ENCODE measurements at places on chromosomes 2 and 18.
A peak's percentile ranks its signal among the peaks of the same experiment; 100 is the strongest.

- no peak for DNase-seq
These were observed 140.7 kb downstream of the RND3 start for GRCh38 chr2:150346806-150347205.

- no peak for DNase-seq
These were observed 14.1 kb downstream of the MC4R start for GRCh38 chr18:60358516-60358915.

DNA sequence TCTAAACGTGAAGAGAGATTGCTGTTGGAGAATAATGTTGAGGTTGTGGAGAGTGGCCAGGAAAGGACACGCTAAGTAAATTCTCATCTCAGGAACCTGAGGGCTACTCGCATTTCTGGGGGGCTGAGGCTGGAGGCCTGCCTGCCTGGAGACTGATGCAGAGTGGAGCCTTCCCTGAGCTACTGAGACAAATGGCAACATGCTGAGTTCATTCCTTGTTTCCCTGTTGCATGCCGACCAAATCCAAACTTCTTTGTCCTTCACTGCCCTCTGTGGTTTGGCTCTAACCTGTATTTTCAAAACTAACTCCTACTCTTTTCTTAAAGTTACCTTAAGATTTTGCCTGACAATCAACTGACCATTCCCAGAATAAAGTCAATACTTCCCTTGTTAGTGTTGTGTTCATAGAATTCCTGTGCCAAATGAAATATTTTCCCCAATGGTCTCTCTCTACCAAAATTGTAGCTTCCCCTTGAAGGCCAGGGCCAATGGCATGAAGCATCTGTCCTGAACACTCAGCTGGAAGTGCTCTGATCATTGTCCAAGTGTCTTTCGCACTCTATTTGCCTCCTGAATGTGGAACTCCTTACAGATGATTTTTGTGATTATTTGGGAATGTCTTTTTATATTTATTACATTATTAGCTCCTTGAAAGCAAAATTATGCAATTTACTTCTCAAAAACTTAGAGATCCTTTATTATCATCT, 1085.6 kb downstream of the SOCS6 start:
- DNase-seq = no peak

DNA sequence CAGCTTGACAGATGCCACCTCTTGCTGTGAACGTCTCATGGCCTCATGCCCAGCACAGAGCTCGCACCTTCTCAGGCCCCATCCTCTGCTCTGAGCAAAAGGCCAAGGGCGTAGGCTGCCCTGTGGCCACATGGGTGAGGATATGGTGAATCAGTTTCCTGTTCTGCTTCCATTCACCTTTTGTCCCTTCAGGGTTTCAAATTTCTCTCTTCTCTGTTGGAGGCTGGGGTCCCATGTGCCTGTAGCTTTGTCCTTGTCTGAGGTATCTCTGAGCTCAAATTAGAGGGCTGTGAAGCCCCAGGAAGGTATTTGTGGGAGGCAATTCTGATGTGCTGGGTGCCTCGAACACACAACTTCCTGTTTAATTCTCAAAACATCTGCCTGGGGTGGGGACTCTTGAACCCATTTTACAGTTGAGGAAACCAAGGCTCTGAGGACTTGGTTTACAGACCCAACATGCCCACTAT, 29.0 kb downstream of the ZAP70 start:
- DNase-seq = no peak

GRCh38 chr18:29153091-29153490, 976.2 kb upstream of the CDH2 start:
- DNase-seq = peak; percentile 4

DNA sequence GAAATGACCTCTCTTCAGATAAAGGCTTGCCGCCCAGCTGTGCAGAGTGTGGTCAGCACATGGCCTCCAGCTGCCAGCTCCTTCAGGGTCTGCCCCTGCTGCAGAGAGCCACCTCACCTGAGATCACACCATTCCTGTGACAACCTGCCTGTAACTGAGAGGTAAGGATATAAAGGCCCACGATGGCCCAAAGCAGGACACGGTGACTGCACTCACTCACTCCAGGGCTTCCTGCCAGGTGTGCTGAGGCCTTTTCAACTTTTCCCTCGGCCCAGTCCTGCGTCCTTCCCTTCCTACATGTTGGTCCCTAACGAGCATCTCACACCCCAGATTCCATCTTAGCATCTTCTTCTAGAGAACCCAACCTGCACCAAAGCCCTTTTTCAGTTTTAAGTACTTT, 36.2 kb downstream of the ANKRD44 start:
- DNase-seq = no peak
